ENCODE measurements at places on chromosomes 5 and 9.
A peak's percentile ranks its signal among the peaks of the same experiment; 100 is the strongest.

DNA sequence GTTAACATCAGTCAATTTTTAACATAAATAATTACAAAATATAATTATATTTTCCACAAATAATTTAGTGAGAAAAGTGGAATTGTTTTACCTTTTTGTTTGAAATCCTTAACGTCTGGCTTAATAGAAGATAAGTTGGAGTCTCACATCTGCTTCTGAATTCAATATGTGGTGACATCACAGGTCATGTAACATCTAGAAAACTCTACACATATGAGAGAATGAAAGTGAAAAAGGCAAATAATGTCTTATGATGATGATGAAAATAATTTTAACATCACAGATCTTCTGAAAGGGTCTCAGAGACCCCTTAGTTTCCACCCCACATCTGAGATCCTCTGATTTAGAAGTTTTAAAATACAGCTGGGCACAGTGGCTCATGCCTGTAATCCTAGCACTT lies 81.5 kb downstream of the PRKACG start:
- no peak for DNase-seq

- DNase-seq, result peak; percentile 64
Measured at GRCh38 chr5:174910245-174910737, 185.9 kb downstream of the MSX2 start.

DNA sequence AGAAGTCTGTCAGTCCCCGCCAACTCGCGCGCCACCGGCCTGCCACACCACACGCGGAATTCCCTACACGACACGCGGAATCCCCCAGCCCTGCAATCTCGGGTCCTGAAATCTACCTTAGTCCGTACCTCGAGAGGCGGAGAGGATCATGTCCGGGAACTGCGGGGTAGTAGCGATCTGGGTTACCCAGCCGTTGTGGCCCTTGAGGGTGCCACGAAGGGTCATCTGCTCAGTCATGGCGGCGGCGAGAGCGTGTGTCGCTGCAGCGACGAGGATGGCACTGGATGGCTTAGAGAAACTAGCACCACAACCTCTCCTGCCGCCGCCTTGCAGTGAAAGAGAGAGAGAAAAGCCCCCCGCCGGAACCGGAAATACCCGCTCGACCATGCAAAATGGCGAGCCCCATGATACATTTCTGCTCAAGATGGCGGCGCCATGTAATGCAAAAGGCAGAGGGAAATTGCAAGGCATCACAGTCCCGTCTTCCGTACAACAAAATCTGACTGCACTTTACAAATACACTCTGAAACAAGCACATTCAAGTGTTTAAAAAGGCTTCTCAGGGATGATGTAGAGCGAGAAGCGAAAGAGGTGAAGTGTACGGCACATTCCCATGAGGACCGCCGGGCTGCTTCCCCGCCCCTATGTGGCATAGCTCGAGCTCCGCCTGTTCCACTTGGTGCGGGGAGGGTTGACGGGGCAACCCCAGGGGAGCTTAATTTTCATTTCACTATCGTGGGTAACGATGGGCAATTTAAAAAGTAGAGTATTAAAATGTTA lies at the start of gene RACK1:
TSS of gene RACK1 (minus strand) at position 343 of the 780 bp plus-strand sequence. CDS start at position 237, 106 bp downstream.
- DNase-seq, result peak; percentile 72

DNA sequence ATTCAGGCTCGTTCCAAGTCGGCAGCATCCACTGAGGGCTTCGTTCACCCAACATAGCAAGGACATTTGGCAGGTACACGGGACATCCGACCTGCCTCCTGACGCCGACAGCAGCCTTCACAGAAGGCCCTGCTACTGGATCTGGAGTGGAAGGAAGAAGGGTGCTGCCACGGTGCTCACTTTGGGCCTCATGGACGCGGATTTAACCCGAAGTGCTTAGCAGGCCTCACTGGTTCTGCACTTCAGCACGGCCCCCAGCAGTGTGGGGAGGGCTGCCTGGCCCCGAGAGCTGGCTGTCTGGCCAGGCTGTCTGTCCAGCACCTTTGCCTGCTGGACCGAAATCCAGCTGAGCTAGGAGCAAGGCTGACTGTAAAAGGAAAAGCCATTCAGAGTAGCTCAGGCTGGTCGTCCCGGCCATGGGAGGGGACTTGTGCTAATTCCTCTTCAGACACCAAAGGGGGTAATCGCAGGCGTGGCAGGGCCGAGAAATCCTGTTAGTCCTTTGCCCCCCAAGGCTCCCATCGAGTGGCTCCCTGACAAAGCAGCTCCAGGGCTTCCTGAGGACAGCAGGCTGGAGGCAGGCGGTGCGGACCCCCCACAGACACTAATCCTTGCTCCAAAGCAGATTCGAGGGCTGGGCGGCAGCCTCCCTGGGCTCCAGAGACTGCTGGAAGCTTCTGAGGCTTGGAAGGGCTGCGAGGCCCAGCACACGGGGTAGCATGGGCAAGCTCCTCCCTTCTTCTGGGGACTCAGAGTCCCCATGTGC lies 11.1 kb upstream of the RXRA start:
- DNase-seq, result no peak

DNA sequence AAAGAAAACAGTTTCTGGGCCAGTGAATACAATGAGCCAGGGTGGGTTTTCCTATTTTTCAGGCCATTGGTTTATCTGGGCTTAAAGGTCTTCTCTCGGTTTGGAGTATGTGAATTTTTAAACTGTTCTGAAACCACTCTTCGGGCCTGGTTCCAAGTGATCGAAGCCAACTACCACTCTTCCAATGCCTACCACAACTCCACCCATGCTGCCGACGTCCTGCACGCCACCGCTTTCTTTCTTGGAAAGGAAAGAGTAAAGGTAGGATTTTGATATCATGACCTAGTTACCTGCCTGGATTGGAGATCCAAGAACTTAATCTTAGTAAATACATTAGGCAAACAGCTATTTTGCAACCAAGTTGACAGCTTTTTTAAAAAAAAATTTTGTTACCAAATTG lies 79.1 kb downstream of the WDR41 start:
- no peak for DNase-seq

GRCh38 chr9:13942695-13943094 lies 371.2 kb downstream of the NFIB start:
- DNase-seq, result no peak

DNA sequence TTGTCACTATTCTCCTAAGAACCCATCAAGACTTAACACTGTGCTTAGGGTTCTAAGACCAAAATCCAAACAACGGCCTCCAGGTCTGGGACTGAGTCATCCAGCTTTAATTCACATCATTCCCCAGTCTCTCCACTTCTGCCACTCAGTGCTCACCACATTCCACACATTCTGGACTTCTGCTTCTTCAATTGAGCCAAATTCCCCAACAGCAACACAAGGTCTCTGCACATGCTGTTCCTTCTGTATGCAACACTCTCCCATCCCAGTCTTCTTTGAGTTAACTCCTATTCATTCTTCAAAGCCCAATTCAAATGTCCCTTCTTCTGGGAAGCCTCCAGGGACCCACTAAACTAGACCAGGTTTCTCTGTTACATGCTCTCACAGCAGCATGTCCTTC lies 97.8 kb downstream of the GPR21 start:
- DNase-seq, result no peak

DNA sequence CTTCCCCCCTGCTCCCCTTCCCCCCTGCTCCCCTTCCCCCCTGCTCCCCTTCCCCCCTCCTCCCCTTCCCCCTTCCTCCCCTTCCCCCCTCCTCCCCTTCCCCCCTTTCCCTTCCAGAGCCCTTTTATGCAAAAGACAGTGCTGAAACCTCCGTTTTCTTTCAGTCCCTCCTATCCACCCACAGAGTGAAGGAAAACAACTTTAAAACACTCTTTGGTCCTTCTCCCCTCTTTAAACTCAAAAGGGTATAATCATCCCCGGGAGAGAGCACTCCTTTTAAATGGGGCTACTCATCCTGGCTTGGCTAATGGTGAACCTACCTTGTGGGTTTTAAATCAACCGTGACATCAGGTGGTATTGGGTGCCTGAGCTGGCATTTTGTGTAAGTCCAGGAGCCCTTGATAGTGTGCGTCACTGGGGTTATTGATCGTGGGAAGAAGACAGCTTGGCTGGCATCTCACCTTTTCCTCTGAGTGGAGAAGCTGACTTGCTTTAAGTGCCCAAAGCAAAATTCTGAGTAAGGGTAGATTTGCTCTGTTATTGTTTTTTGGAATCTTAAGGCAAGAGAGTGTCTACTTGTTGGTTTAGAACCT lies 2.7 kb downstream of the LARP1 start:
- DNase-seq, result no peak

GRCh38 chr5:112574536-112574935 lies 155.5 kb upstream of the EPB41L4A start:
- no peak for DNase-seq

- no peak for DNase-seq
Measured at GRCh38 chr5:9479361-9479760, 66.5 kb downstream of the SEMA5A start.

DNA sequence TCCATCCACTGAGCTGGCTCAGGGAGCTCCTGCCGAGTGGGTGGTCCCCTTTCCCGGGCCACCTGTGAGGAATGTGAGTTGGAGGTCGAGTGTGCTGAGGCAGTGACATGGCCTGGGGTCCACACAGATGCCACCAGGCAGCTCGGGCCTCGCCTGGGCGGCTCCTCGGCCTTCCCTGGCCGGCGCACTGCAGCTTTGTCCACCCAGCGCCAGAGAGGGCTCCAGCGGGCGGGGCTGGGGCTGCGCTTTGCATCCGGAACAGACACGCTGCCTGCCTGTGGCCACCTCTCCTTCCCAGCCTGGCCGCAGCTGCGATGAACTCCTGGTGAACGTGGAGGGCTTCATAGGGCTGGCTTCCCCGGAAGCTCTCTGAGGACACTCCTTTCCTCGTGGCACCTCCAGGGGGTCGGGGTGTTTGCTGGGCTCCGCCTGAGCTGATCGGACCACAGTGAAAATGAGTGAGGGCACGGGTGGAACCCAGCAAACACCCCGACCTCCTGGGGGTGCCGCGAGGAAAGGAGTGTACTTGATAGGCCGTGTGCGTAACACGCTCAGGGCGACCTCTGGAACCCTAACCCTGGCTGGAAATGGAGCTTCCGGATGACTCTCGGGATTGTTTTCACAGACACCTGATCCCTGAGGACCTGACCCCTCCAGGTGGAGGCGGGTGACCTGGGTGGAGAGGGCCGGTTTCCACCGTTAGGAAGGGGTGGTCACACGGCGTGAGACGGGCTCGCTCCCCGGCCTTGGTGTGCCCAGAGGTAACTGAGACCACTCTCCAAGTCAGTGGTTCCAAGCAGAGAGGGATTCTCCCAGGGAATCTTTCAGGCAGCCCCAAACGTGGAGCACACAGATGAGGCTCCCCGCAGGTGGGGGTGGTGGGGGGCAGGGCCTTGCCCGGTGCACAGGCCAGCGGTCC lies 31.8 kb upstream of the RXRA start:
- no peak for DNase-seq

DNA sequence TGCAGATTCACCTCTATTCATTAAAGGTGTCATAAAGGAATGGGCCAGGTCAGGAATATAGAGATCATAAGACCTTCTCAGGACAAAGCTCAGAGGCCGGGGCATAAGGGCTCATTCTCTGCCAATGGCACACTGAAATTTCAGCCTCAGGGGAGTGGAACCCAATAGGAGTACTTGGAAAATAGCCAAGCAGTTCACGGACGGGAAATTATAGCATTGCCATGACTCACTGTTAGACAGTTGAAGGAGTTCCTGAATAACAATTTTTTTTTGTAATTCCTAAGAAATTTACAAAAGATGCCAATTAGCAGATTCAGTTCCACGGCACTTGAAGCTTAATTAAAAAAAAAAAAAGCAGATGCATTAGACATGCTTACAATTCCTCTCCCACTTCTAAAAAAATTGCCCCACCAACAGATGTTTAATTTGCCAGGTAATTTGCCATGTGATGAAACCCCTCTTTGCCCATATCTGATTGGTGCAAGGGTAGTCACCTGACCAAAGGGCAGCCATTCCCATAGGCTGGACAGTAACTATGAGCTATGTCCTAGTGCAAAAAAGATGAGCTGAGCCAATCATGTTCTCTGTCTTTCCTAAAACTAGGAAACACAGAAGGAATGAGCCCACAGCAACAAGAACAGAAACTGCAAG lies 58.6 kb downstream of the PTCD2 start:
- DNase-seq, result no peak

- no peak for DNase-seq
Measured at GRCh38 chr5:78845470-78845869, 139.6 kb downstream of the ARSB start.

DNA sequence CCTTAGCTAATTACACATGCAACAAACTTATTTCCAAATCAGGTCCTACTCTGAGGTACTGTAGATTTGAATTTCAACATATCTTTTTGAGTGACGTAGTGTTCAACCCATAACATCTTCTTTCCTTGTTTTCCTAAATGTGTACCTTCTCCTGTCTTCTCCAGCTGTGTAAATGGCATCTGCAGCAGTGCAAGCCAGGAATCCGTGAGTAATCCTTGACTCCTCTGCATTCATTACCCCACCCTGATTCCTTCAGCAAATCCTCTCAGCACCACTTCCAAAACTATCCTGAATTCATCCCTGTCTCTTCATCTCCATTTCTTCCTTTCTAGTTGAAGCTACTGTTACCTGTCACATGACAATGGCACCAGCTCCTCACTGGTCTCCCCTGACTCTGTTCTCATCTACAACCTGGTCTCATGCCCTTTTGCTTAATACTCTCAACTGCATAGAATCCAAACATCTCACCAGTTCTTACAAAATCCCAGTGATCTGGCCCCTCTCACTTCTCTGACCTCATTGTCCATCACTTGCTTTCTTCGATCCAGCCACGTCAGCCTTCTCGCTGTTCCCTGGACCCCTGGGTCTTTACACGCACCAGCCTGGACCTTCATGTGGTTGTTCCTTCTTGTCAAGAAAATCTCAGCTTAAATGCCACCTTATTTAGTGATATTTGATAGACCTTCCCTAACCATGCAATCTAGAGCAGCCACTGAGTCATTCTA lies 14.6 kb upstream of the TRAF1 start:
- DNase-seq, result no peak

DNA sequence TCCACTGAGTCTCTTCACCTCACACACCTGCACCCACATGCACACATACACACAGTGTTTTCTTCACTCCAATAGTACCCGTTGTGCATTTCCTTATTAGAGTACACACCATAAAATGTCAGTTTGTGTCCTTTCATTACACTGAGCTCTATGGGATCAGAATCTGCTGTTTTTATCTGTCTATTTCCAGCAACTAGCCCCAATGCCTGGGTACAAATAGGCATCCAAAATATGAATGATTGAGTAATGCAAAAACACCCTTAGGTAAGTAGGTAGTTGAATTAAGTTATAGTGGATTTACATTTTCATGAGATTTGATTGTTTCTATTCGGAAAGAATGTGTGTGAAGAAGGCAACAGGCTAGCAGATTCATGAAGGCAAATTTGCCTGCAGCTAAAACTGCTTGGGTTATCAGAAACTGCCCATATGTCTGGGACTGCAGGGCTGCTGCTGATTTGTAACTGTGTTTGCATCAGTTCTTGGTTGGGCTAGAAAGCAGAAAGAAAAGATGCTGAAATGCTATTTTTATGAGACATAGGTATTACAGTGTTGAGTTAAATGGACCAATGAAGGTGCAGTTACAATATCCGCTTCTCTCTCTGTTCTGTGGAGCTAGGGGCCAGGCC lies 26.9 kb downstream of the PPP3R2 start:
- no peak for DNase-seq

GRCh38 chr5:132474131-132474723 lies 16.3 kb downstream of the IRF1 start:
- no peak for DNase-seq
